ENCODE measurements at places on chromosomes 2 and 18.

- DNase-seq: no peak
- peaks cover 2% of the 10 kb centered on the region for H3K36me3 ChIP-seq
- H3K27me3 ChIP-seq: no peaks in the 10 kb centered on the region
- no peaks in the 10 kb centered on the region for H3K4me1 ChIP-seq
- no peak overlapping the region for H3K4me3 ChIP-seq
Measured at GRCh38 chr18:22985250-22985649, 52.1 kb downstream of the RBBP8 start.

DNA sequence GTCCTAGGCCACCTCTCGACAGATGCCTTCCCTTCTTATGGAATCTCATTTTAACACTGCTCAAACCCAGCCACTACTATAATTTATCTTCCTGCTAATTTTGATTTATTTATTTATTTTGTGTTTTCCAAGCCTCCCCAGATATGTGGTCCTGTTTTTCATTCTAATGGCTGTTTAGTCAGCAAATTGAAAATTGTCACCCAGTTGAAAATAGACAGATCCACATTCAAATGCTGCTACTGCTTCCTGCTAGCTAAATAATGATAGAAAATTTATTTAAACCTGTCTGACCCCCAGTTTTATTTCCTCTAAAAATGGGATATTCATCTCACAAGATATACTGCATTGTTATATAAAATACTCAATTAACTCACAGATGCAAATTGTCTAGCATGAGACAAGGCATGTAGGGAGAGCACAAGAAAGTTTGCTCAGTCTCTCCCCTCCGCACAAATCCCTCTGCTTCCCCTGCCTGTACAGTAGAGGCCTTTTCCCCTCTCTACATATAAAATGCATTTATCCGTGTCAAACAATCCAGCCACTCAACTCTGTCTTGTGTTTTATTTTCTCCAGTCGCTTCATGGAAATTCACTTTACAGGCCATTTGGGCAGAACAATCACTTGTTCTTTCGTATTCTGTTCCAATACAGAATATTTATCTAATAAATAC lies 389.9 kb downstream of the SOX11 start:
- H3K4me3 ChIP-seq: no peak overlapping the region
- H3K27me3 ChIP-seq: no peaks in the 10 kb centered on the region
- no peaks in the 10 kb centered on the region for H3K4me1 ChIP-seq
- no peak overlapping the region for H3K27ac ChIP-seq
- no peak for DNase-seq

DNA sequence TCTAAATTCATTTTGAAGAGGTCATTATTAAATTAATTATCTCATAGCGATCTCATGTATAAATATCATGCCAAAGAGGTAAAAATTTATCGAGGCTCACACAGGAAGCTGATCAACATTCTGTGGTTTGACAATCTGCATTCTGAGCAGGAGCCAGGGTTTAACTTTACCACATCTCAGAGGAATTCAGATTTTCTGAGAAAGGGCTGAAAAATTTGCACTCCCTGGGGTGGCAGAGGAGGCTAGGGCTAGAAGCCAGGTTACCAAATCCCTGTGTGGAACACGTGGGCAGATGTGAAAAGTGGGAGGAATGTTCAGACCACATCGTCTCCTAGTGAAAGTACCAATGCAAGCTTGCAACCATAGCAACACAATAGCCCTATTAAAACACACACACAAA lies 63.5 kb upstream of the CTLA4 start:
- peaks cover 51% of the 10 kb centered on the region for H3K4me1 ChIP-seq
- peak overlapping the region; percentile 52 for H3K27ac ChIP-seq
- H3K27me3 ChIP-seq: no peaks in the 10 kb centered on the region
- no peak for DNase-seq
- peaks cover 1% of the 10 kb centered on the region for H3K36me3 ChIP-seq

- no peak for DNase-seq
- no peaks in the 10 kb centered on the region for H3K27me3 ChIP-seq
- no peaks in the 10 kb centered on the region for H3K4me1 ChIP-seq
- H3K4me3 ChIP-seq: no peak overlapping the region
Measured at GRCh38 chr2:239956818-239957261, 68.3 kb downstream of the NDUFA10 start.

GRCh38 chr2:169141713-169142352 lies 72.5 kb downstream of the DHRS9 start:
- peaks cover 6% of the 10 kb centered on the region for H3K4me1 ChIP-seq
- no peak overlapping the region for H3K4me3 ChIP-seq
- peak; percentile 47 for DNase-seq
- no peaks in the 10 kb centered on the region for H3K36me3 ChIP-seq
- H3K27ac ChIP-seq: no peak overlapping the region
